ENCODE measurements at places on chromosomes 7 and 10.

DNA sequence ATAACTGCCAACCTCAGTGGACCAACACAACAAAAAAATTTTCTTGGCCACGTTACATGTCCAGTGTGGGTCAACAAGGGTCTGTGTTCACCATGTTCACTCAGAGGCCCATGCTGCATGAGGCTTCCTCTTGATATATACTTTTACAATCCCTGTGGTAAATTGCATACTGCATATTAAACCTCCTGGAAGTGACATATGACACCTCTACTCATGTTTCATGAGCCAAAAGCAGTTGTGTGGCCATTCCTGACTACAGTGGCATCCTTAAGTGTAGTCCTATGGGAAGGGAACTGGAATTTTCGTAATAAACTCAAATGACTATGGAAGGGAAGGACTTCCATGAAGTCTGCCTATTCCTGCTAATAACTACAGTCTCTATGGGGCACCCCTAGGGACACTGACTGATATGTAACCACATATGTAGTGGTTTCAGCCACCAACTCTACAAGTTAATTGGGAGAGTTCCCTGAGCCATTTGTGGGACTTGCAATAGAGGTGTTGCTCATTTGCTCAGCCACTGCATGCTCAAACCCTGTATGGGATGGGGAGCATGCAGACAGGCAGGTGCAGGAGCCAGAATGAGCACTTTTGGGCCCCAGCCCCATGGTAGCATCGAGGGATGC lies 9.7 kb downstream of the DYNC1I1 start:
- no peak for DNase-seq

GRCh38 chr10:108436096-108436495 lies 1271.6 kb upstream of the SORCS1 start:
- DNase-seq: no peak

- DNase-seq: no peak
Measured at GRCh38 chr7:128004623-128005022, 26.6 kb downstream of the LRRC4 start.

DNA sequence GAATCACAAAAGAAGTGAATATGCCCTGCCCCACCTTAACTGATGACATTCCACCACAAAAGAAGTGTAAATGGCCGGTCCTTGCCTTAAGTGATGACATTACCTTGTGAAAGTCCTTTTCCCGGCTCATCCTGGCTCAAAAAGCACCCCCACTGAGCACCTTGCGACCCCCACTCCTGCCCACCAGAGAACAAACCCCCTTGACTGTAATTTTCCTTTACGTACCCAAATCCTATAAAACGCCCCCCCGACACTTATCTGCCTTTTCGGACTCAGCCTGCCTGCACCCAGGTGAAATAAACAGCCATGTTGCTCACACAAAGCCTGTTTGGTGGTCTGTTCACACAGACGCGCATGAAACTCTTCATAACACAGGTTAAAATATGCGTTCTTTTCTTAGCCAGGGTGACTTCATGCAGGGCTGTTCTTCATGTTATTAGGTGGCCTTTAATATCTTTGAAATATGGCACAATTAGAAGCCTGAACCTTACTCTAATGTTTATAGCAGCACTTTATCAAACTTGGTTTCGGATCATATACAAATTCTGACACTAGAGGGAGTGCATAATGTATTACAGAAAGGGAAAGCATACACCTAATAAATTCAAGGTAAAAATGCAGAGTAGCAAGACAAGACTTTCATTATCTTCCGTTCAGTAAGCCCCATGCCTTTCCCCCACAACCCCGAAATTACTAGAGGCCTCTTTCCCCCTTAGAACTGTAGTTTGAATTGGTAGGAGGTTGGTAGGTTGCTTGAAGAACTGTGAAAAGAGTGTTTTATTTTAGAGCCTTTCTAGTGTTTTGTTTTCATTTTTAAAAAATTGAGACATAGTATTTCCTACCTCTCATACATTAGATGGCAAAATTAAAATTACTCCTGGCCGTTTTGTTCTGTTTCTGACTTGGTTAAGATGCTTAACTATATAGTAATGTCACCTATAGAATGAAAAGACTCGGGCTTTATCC lies 117.9 kb downstream of the NPY start:
- peak; percentile 11 for DNase-seq

DNA sequence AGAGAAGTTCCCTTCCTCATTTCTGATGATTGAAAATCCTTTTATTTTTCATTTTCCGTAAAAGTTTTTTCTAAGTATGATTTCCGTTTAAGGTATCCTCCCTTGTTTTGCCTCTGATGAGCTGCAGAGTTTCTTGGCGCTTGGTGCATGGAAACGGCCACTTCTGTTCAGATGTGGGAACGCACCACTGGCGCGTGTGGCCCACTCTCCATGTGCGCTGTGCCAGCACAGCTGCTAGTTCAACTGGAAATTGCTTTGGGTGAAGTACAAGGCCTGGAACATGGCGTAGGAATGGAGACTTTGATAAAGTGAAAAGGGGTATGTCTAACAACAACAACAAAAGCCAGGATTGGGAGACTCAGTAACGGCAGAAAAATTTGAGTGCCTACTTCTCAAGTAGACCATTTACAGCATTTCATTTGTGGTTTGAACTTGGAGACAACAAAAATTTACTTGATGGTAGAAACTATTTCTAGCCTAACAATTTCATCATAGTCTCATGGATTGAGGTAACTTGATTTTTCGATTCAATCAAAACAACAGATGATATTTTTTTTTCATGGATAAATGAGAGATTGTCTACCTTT lies 364.2 kb downstream of the SUGCT start:
- no peak for DNase-seq
